ENCODE measurements at places on chromosomes 3 and 15. TPM values are rescaled to one million over a fixed set of nuclear protein-coding genes. Genes with fewer than 3 reads are reported as not detected.
A peak's percentile ranks its signal among the peaks of the same experiment; 100 is the strongest.

- H3K36me3 ChIP-seq: peaks cover 4% of the 10 kb centered on the region
- H3K4me1 ChIP-seq: peaks cover 28% of the 10 kb centered on the region
- no peak overlapping the region for H3K4me3 ChIP-seq
- H3K27me3 ChIP-seq: no peaks in the 10 kb centered on the region
- DNase-seq: peak; percentile 70
- no peak overlapping the region for H3K27ac ChIP-seq
Measured at GRCh38 chr3:120418866-120419490, 31.8 kb downstream of the FSTL1 start.

DNA sequence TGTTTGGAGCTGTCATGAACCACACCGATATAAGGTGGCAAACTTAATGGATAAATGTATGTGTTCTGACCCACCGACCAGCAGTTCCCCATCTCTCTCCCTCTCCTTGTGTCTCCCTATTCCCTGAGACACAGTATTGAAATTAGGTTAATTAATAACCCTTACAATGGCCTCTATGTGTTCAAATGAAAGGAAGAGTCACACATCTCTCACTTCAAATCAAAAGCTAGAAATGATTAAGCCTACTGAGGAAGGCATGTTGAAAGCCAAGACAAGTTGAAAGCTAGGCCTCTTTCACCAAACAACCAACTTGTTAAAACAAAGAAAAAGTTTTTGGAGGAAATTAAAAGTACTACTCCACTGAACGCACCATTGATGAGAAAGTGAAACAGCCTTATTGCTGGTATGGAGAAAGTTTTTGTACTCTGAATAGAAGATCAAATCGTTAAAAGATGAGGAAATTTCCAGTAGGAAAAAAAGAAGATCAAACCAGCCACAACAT lies 15.0 kb downstream of the ATR start:
- DNase-seq: no peak
- H3K36me3 ChIP-seq: peaks cover 52% of the 10 kb centered on the region
- H3K4me3 ChIP-seq: no peak overlapping the region

GRCh38 chr3:48395714-48396113 lies 23.7 kb downstream of the FBXW12 start:
- H3K27me3 ChIP-seq: no peaks in the 10 kb centered on the region
- H3K36me3 ChIP-seq: peaks cover 43% of the 10 kb centered on the region
- no peak overlapping the region for H3K4me3 ChIP-seq
- no peak for DNase-seq
- H3K4me1 ChIP-seq: peaks cover 12% of the 10 kb centered on the region
- H3K27ac ChIP-seq: peak overlapping the region; percentile 47

DNA sequence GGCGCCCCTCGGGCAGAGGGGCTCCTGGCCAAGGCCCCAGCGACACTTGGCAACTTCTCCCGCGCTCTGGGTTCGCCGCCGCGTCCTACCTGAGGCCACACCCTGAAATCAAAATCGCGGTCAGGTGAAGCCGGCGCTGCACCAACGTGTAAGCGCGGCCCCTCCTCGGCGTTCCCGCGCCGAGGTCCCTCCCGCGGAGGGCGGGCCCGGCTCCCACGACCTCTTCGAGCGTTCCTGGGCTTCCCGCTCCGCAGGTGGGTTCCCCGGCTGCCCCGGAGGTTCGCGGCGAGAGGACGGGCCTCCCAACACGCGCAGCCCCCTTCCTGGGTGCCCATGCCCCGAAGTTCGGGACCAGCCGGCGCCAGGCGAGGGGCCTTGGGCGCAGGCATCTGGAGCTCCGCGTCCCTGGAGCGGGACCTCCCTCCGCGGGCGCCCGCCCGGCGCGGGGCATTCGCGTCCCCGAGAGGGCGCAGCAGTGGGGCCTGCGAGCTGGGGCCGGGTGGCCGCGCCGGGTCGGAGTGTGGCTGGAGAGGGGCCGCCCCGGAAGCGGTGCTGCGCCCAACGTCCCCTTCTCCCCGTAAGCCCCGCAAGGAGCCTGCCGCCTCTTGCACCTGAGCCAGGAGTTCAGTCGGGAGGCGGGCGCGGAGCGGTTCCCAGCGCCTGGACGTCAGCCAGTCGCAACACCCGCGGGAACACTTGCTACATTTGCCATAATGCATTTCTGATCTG lies 13.7 kb downstream of the PAK6 start:
- H3K27me3 ChIP-seq: no peaks in the 10 kb centered on the region
- peaks cover 28% of the 10 kb centered on the region for H3K36me3 ChIP-seq
- no peak overlapping the region for H3K4me3 ChIP-seq
- peaks cover 12% of the 10 kb centered on the region for H3K4me1 ChIP-seq
- no peak for DNase-seq

DNA sequence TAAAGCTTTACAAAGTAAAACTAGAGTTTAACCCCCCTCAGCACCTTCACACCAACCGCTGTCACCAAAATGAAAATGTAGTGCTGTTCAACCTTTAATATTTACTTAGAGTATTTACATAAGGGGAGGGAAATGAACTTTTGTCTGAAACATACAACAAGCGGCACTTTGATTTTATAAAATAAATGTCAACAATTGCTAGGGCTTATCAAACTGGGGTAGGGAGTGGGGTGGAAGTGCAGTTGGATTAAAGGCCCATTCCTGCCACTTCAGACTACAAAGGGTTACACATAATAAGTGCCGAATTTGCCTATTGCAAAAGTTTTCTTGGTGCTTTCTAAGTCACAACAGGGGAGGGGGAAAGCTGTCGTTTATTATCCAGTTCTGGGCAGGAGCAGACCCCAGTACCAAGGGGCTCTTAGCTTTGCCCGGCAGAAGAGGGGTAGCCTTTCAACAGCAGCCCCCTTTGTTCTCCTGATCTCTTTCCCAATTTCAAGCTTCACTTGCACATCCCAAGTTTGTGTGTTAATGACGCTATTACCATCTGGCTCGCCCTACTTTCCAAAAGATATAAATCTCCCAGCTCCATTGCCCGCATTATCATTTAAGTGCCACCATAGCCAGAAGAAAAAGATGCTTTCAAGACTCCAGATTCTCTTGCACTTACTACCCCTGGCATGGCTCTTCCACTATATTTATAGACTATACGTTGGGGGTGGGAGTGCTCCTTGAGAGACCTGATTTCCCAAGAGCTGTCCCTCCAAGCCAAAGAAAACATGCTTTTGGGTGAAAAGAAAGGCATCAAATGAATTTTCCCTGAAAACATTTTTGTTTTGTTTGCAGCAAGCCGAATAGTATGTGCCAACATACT lies 17.0 kb downstream of the SOX2 start:
- no peaks in the 10 kb centered on the region for H3K36me3 ChIP-seq
- no peaks in the 10 kb centered on the region for H3K27me3 ChIP-seq
- peaks cover 6% of the 10 kb centered on the region for H3K4me1 ChIP-seq
- H3K4me3 ChIP-seq: no peak overlapping the region

GRCh38 chr3:111385971-111386495 lies 156.0 kb upstream of the CD96 start:
- H3K4me3 ChIP-seq: no peak overlapping the region
- no peak overlapping the region for H3K27ac ChIP-seq
- no peak for DNase-seq
- no peaks in the 10 kb centered on the region for H3K36me3 ChIP-seq
- H3K4me1 ChIP-seq: no peaks in the 10 kb centered on the region

DNA sequence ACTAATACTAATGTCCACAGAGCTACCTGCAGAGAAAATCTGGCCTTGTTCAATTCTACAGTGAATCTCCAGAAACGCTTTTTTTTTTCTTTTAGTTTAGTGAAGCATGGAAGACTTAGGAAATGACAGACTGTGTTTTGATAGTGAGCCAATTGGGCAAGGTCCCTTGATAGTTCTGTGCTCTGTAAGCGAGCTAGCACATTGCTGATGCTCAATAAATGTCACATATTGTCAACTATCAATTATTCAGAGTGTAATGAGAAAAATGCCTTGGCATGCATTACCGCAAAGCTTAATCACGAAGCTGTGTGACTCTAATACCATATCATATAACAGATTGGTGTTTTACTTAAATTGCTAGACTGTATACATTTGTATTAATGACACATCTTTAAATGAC lies 5.2 kb upstream of the C3orf85 start:
- H3K27ac ChIP-seq: no peak overlapping the region
- no peak for DNase-seq
- H3K36me3 ChIP-seq: no peaks in the 10 kb centered on the region
- H3K4me1 ChIP-seq: no peaks in the 10 kb centered on the region

FRMD5 gene
- 0.98 TPM for total RNA-seq

FGF12 gene
- 0.09 TPM for total RNA-seq

Data from MCF 10A (cell line).